ENCODE measurements at places on chromosomes 7 and 10. TPM values are rescaled to one million over a fixed set of nuclear protein-coding genes. Genes with fewer than 3 reads are reported as not detected.
A peak's percentile ranks its signal among the peaks of the same experiment; 100 is the strongest.

Gene ZNF277
- total RNA-seq: 20.0 TPM

Gene CPN1
- 0.52 TPM for total RNA-seq

Gene PDE6C
- total RNA-seq: not detected

Gene LMTK2
- total RNA-seq: 21.9 TPM

- H3K27ac ChIP-seq: no peak overlapping the region
- H3K4me1 ChIP-seq: peaks cover 6% of the 10 kb centered on the region
- DNase-seq: no peak
- peaks cover 10% of the 10 kb centered on the region for H3K27me3 ChIP-seq
- no peak overlapping the region for H3K4me3 ChIP-seq
Observed at GRCh38 chr7:93943816-93944540, 22.4 kb downstream of the GNG11 start.

- no peak for DNase-seq
- H3K27ac ChIP-seq: no peak overlapping the region
- no peaks in the 10 kb centered on the region for H3K36me3 ChIP-seq
- peaks cover 3% of the 10 kb centered on the region for H3K27me3 ChIP-seq
- H3K4me1 ChIP-seq: peaks cover 30% of the 10 kb centered on the region
Observed at GRCh38 chr7:100211342-100211780, 8.4 kb upstream of the PVRIG start.

DNA sequence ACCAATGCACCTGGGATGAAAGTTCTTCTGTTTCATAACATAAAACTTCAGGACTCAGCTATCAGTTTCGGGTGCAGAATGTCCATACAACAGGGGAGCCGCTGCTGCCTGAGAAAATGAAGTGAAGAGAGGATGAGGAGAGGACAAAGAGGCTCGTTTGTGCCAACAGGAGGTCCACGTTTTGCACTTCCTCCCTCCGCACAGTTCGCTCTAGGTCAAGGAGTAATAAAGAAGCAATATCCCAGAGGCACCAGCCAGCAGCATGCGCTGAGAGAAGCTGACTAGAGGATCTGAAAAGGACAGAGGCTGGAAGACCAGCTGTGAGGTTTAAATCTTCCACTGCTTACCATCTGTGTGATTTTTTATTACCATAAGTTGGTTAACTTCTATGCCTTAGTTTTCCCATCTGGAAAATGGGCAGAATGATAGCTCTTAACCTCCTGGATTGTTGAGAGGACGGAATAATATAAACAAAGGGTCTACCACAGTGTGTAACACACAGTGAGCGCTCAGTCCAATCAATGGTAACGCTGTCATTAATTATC is 709 bp downstream of the GPAM start:
- peak overlapping the region; percentile 92 for H3K4me3 ChIP-seq
- H3K27me3 ChIP-seq: no peaks in the 10 kb centered on the region
- peaks cover 3% of the 10 kb centered on the region for H3K36me3 ChIP-seq
- no peak for DNase-seq
- H3K4me1 ChIP-seq: peaks cover 13% of the 10 kb centered on the region
- peak overlapping the region; percentile 98 for H3K27ac ChIP-seq

DNA sequence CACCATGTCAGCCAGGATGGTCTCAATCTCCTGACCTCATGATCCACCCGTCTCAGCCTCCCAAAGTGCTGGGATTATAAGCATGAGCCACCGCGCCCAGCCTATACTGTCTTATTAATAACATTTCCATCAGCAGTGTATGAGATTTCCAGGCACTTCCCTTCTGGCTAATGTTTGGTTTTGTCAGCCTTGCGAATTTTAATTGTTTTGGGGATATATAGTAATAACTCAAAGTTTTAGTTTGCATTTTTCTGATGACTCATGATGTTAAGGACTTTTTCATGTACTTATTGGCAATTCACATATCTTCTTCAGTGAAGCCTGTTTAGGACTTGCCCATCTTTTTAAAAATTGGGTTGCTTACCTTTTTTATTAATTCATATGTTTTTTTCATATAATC is 76.0 kb downstream of the TMEM270 start:
- no peaks in the 10 kb centered on the region for H3K4me1 ChIP-seq
- no peak overlapping the region for H3K27ac ChIP-seq
- peaks cover 3% of the 10 kb centered on the region for H3K27me3 ChIP-seq
- no peak for DNase-seq

DNA sequence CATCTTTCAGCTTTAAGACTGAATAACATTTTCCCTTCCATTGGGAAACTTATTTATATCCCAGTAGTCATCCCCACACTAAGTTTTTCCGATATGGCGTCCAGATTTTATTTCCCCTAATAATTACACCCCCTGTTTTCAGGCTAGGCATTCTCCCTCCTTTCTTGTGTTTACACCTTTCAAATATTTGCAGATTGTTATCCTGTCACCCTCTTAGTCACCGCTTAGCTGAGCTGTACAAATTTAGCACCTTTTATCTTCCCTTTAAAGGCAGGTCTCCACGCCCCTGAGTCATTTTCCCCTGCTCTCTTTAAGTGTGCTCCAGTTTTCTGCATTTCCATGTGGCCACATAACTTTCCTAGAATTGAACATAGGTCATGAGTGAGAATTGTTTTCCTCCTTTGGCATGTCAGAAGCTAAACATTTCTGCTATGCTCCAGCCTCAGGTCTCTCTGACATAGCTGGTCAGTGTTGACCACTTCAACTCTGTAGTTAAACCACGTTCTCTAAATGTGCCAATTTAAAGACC is 47.4 kb downstream of the LRRC4 start:
- DNase-seq: no peak
- H3K27ac ChIP-seq: peak overlapping the region; percentile 54
- no peaks in the 10 kb centered on the region for H3K27me3 ChIP-seq
- H3K4me3 ChIP-seq: peak overlapping the region; percentile 2
- H3K36me3 ChIP-seq: peaks cover 11% of the 10 kb centered on the region

GRCh38 chr7:8143151-8143874 is 118.7 kb downstream of the ICA1 start:
- H3K27ac ChIP-seq: no peak overlapping the region
- no peaks in the 10 kb centered on the region for H3K36me3 ChIP-seq
- no peak overlapping the region for H3K4me3 ChIP-seq
- peaks cover 5% of the 10 kb centered on the region for H3K4me1 ChIP-seq
- no peaks in the 10 kb centered on the region for H3K27me3 ChIP-seq

DNA sequence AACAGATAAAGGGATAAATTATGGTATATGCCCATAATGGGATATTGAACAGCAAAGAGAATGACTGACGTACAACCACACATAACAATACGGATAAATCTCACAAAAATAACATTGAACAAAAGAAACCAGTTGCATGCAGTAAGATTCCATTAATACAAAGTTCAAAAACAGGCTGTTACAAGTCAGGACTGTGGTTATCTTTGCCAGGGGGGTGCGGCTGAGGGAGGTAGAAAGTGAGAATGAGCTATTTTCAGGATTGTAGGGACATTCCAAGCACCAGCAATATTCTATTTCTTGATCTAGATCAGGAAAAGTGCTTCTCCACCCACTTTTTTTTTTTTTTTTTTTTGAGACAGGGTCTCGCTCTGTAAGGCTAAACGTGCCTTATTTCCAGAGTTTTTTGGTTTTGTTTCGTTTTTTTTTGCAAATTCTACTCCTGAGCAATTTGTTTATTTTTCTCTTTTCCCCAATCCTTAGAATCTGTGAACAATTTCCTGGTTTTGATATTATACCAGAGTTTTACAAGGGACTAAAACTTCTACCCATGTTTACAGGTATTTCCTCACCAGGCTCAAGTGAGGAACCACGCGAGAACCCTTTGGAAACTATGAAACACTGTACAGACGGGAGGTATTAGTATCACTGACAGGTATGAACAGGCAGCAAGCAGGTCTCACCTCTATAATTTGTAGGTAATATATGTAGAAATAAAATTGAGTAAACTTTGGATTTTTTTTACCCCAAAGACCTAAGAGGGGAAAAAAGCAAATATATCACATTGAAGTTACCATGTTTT is 9.9 kb downstream of the SMURF1 start:
- H3K27me3 ChIP-seq: no peaks in the 10 kb centered on the region
- no peak for DNase-seq
- peaks cover 47% of the 10 kb centered on the region for H3K4me1 ChIP-seq
- H3K27ac ChIP-seq: peak overlapping the region; percentile 54
- H3K36me3 ChIP-seq: peaks cover 4% of the 10 kb centered on the region

GRCh38 chr7:106968160-106968559 is 76.3 kb upstream of the PRKAR2B start:
- no peaks in the 10 kb centered on the region for H3K36me3 ChIP-seq
- H3K27me3 ChIP-seq: no peaks in the 10 kb centered on the region
- no peak for DNase-seq
- no peak overlapping the region for H3K27ac ChIP-seq
- no peaks in the 10 kb centered on the region for H3K4me1 ChIP-seq

GRCh38 chr10:72009425-72010081 is 45.4 kb downstream of the CHST3 start:
- peaks cover 23% of the 10 kb centered on the region for H3K36me3 ChIP-seq
- DNase-seq: no peak
- H3K4me1 ChIP-seq: peaks cover 31% of the 10 kb centered on the region
- peak overlapping the region; percentile 93 for H3K27ac ChIP-seq

GRCh38 chr7:146655928-146656797 is 539.6 kb downstream of the CNTNAP2 start:
- H3K27me3 ChIP-seq: peaks cover 28% of the 10 kb centered on the region
- H3K36me3 ChIP-seq: no peaks in the 10 kb centered on the region
- no peak for DNase-seq
- H3K4me3 ChIP-seq: peak overlapping the region; percentile 9
- H3K4me1 ChIP-seq: peaks cover 36% of the 10 kb centered on the region

Measured in type B pancreatic cell (in vitro differentiated cells).